ENCODE measurements at places on chromosomes 7 and 10.

DNA sequence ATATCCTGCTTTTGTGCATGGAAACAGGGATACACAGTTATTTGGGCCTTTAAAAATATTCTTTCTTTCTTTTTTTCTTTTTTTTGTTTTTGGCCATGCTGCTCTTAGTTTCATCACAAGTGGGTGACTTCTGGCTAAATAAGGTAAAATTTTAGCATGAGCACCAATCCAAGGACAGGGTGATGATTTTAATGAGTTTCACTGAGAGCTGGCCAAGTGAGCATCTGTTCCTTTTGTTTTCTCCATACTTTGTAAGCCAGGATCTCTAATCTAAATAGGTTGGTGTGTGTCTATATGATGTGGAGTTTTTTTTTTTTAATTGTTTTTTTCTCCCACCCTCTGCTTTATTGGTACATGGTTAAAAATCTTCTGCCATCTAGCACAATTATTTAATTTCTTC is 106.8 kb downstream of the POLL start:
- DNase-seq, result no peak

- DNase-seq, result no peak
Measured at GRCh38 chr7:18087687-18088078, 60.0 kb upstream of the PRPS1L1 start.

- no peak for DNase-seq
Measured at GRCh38 chr7:141712603-141713255, 4.6 kb downstream of the WEE2 start.

DNA sequence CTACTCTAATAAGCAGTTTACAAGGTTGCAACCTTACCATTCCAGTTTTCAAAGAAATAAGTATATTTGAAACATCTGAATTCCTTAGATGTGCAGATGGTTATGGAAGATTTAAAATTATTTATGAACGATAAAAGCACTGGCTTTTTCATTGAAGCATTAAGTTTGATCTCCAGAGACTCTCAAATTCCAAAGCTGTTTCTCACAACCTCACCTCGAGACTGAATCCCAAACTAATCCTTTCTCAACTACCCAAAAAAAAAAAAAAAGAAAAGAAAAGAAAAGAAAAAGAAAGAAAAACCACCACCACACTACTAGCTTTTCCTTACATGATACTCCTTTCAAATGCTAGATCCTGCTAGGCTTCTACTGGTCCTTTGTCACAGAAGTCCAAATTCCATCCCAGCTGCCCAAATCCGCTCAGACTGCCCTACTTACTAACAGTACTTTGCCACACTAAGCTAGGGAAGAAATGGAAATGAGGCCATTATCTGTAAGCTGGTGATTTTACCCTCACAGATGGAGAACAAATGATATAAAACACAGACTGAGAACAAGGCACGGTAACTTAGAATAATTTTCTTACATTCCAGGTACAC is 100.6 kb upstream of the CDK1 start:
- DNase-seq, result no peak

- DNase-seq, result no peak
Measured at GRCh38 chr10:131267814-131268095, 43.8 kb downstream of the TCERG1L start.

- no peak for DNase-seq
Measured at GRCh38 chr7:25952261-25953057, 199.5 kb upstream of the NFE2L3 start.

GRCh38 chr7:40419806-40420205 is 285.0 kb downstream of the SUGCT start:
- DNase-seq, result no peak

DNA sequence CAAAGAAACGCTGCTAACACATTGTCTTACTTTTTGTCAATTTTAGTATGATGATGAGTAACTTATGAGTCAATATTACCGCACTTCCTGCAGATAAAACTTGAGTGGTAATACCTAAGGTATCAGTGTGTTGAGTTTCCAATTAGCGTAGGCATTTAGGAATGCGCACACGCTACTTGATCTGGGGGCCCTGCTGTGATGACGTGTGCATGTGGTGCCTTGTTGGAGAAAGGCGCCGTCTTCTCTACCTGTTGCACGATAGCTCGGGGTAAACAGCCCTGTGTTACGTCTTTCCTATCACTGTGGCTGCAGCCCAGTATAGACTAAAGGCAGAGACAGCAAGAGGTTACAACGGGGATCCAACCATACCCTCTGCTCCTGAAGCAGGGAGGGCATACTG is 476.8 kb upstream of the ADARB2 start:
- no peak for DNase-seq

GRCh38 chr10:109875828-109876821 is 47.2 kb downstream of the XPNPEP1 start:
- DNase-seq, result no peak

GRCh38 chr7:130917669-130918128 is 183.7 kb upstream of the KLF14 start:
- no peak for DNase-seq

DNA sequence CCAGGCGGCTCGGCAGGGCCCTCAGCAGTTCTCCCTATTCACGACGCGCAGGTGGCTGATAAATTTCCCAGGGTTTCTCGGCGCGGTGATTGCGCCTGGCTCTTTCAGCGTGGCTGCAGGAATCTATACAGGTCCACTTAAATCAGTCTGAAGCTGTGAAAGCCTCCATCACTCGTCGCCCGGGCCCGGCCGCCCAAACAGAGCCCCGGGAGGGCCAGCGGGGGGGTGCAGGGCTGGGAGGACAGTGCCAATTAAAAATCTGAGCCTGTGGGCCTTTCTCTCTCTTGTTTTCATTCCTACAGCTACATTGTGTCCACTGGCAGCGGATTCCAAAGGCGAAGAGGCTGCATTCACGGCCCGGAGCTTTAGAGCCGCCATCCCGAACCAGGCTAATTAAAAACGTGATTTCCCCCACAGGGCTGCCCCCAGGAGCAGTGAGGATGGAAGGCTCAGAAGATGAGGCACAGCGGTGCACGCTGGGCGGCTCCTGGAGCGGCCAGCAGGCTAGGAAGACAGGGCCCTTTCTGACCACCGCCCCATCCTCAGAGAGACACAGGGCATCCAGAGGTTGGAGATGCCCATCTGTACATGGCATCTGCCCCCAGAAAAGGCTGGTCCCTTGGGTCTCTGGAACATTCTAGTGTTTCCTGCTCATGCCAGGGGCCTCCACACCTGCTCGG is 100.7 kb downstream of the FAM53B start:
- no peak for DNase-seq

DNA sequence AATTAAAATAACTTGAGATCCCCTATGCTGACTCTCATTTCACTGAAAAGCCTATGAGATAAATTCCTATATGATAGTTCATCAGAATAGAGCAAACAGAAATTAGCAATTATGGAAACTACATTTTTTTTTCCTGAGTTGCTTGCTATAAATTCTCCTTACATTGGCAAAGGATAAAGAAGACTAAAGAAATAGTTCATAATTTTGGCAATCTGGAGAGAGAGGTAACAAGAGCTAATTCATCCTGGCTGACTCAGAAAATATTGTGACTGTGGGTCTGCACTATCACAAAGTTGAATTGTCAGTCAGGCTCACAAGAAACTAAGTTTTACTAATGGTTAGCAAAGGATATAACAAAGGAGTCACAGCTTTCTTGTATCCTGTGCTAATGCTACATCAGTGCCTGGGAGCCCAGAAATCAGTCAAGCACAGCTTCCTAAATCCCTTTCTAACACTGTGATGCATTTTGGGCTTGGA is 483.0 kb downstream of the MAGI2 start:
- no peak for DNase-seq

DNA sequence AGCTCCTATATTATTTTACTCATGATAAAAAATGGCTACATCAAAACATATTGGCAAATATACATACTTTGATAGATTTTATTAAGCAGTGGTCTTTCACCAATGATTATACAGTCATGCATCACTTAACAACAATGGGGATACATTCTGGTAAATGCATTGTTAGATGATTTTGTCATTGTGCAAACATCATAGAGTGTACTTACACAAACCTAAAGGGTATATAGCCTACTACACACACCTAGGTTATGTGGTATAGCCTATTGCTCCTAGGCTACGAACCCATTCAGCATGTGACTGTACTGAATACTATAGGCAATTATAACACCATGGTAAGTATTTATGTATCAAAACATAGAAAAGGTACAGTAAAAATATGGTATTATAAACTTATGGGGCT is 98.9 kb upstream of the IL6 start:
- no peak for DNase-seq

GRCh38 chr10:84256510-84257342 is 11.9 kb downstream of the RGR start:
- DNase-seq, result peak; percentile 70

DNA sequence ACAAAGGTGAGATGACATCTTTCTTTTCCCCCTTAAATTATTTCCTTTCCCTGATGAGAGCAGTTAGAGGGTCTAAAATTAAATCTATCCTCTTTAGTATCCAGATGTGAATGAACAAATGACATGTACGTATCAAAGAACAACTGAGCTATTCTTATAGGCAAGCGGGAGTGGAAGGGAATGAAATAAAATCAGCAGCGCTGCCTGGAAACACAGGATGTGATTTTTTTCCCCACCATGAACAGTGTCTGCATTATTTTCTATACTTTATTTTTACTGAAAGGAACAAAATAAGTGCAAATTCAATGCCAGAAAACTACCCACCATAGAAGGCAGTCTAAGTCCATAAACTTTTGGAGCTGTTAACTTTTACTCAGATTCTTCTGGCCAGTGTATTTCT is 40.6 kb downstream of the SLC26A4 start:
- no peak for DNase-seq

DNA sequence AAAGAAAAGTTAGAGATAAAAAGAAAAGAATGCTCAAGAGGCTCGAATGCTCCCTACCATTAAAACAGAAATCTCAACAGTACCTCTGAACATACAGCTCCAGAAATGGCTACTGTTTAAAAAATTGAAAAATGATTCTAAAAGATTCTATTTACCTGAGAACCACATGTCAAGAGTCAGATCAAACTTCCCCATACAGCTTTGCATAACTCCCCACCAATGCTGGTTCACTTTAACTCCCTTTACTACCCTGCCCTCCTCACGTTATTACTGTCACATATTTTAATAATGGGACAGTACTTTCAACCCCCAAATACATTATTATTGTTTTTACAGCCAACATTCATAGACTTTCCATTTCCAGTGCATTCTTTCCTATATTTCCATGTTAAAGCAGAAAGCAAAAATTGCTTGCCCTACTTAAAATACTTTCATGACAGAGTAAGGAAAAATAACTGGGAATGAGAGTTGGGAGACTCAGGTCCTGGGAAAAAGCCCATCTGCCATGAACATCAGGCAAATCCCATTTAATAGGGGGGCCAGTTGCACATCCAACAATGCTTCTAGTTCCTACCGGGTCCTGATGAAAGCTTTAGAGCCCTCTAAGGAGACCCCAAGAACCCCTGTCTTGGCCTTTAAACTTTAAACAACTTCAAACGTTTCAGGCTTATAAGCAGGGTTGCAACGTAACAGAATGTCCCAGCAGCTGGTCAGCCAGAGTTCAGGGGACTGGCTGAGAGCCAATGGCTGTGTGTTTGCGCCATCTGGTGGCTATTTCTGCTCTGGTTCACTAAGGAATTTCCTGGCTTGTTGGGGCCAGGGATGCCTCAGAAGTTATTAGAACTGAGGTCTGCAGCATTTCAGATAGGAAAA is 247.4 kb downstream of the ELMO1 start:
- peak; percentile 61 for DNase-seq

- no peak for DNase-seq
Measured at GRCh38 chr10:114313866-114314265, 74.8 kb downstream of the VWA2 start.

- no peak for DNase-seq
Measured at GRCh38 chr7:106568680-106569499, 92.1 kb downstream of the CCDC71L start.

DNA sequence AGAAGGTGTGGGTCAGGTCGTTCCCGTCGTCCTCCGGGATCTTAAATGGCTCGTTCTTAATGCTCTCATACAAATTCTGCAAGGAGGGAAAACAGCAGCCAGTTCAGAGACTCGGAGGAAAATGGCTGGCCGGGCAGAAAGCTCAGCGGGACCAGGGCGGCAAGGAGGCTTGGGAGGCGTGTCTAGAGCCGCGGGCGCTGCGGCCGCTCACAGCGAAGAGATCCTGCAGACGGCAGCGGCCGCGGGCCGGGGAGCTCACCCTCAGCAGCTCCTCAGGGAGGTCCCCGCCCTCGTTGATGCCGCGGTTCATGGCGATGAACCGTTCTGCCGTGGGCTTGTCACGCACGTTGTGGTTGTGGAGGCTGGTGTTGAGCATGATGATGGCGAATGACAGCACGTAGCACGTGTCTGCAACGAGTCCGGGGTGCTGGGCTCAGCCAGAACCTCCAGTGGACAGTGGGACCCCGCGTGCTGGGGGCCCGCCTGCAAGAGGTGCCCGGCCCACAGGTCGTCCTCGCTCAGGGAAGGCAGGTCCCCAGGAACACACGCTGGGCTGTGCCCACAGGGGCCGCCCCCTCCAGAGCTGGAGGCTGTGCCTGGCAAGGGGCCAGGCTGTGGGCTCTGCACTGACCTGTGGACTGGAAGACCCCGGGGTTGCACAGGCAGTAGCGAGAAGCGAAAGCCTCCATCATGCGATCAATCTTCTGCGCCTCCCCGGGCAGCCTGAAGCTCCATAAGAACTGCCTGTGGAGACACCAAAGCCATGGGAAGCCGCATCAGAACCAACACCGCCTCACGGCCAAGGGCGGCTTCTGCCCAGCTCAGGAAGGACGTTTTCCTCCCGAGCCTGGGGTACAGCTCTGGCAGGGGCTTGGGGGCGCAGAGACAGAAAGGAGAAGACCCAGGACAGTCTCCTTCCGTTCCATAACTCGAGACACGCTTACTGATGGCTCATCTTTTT is 101.6 kb downstream of the CYTH3 start:
- DNase-seq, result no peak

DNA sequence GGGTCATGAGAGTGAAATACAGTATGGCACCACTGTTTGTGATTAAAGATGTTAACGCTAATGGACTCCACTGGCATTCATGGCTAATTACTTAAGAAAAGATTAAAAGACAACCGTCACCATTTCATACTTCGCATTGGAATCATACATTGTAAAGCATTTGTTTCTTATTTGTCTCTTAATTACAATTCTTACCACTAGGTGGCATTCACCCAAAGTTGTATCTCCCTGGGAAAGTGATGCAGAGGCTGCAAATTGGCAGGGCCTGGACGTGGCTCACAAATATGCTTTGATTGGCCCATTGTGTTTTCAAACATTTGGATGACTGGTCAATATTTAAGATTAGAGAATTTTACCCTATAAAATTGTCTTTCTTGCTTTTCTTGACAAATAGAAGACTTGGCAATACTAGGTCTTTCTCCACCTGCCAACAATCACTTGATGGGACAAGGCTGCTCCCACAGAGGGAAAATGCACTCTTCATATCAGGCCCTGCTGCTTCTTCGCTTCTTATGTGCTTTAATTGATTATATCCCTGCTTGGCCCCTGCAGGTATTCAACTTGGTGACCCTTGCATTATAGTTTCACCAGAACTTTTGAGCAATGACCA is 72.1 kb upstream of the STARD3NL start:
- no peak for DNase-seq

GRCh38 chr7:100602889-100603725 is 944 bp downstream of the PCOLCE start:
- no peak for DNase-seq
